ENCODE measurements at places on chromosomes 6 and 20. TPM values are rescaled to one million over a fixed set of nuclear protein-coding genes. Genes with fewer than 3 reads are reported as not detected.

DZANK1 gene
- 3.7 TPM for total RNA-seq

DNA sequence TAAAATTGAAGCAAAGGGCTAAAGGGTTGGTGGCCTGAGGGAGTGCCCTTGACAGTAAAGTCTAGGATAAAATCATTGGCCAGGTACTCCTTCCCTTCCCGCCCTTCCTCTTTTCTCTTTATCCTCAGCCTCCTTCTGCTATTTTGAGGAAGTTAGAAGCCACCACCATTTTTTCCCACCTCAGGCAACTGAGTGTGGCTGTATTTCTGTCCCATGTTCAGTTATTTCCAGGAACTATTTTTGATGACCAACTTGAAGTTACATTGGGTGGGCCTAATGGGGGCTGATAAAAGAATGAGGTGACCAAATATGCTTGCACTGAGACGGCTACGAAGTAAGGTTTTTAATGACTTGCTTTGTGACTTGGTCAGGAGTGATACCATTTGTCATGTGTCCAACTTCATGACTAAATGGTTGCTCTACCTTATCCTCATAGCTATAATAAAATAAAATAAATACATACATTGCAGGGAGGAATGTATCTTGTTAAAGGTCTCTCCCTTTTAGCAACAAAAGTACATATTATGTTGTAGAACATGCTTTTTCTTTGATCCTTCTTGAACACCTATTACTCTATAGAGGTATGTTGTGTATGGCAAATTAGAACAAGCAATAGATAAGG is 12.0 kb downstream of the PTPN1 start:
- DNase-seq = no peak

SLC24A3 gene
- 38.9 TPM for total RNA-seq

GRCh38 chr6:140459209-140459608 is 1084.8 kb upstream of the CITED2 start:
- no peak for DNase-seq

Data from uterus (tissue), 4 donors.